ENCODE measurements at places on chromosomes 16 and 17.
A peak's percentile ranks its signal among the peaks of the same experiment; 100 is the strongest.

DNA sequence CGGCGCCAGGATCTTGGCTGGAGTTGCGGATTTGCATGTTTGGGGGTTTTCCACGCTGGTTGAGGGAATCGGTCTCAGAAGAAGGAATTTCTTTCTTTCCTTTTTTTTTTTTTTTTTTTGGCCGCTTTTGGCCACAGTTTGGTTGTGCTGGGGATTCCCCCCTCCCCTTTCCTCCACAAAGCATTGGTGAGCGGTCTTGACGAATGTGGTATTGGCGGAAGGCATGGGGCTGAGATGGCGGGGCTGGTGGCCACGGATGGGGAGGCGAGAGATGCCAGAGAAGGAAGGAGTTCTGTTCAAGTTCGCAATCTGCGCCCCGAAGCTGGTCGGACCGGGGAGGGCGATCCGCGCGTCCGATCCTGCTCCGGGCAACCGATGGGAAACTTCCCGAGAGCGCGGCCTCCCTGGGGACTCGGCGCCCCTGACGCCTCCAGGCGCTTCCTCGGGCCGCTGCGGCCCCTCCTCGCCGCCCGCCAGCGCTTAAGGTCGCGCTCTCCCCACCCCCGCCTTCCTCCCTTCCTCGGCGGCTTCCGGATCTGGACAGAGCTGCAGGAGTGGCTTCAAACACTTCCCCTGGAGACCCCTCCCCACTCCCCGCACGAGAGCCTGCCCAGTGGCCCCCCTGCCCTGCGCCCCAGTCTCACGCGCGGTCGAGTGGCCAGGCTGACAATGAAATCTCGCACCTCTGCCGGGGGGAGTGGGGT, 43.2 kb downstream of the RAI1 start:
- DNase-seq: no peak

- peak; percentile 12 for DNase-seq
Measured at GRCh38 chr16:2829501-2830354, at the start of gene ZG16B. ZG16B (plus strand) TSS chr16:2830303; CDS start chr16:2830442, 139 bp downstream.

DNA sequence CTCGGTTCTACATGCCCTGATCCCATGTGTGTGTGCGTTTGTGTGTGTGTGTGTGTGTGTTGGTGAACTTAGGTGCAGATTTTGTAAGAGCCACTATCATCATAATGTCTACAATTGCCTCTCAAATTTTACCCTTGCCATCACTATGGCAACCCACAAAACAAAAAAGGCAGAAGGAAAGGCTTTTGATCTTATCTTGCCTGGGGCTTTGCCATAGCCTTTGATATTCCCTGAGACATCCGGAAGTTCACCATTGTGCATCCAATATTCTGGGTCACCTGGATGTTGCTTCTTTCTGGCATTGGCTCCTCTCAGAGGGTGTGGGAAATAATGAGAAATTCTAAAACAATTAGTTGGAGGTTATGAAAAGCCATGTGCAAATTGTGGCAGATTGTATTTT, 114.7 kb downstream of the HAPSTR1 start:
- DNase-seq: no peak

DNA sequence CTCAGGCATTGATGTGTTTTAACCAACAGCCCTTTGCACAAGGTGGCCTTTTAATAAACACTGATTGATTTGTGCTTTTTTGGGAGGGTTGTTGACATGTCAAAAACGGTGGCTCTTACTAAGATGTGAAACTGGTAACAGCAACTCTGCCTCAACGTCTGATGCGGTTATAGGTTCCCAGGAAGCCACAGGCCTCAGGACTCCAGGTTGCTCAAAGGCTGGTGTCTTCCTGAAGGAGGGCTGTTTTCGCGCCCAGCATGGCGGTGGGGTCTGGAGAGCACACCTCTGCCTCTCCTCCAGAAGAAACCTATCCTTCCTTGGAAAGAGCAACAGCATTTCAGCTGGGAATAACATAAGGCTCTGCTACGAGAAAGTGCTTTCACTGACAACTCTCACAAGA, 187.5 kb downstream of the IRF8 start:
- no peak for DNase-seq

- DNase-seq: no peak
Measured at GRCh38 chr16:55351936-55352335, 27.9 kb downstream of the IRX6 start.

GRCh38 chr17:66304304-66305174, 2.1 kb downstream of the PRKCA start:
- peak; percentile 16 for DNase-seq

- DNase-seq: no peak
Measured at GRCh38 chr16:81394966-81395655, 49.5 kb upstream of the CMIP start.

GRCh38 chr17:61783556-61784304, 79.6 kb downstream of the BRIP1 start:
- DNase-seq: no peak

GRCh38 chr17:77116371-77116860, 24.4 kb upstream of the SEC14L1 start:
- DNase-seq: no peak

GRCh38 chr16:81996664-81997509, 14.4 kb downstream of the SDR42E1 start:
- DNase-seq: peak; percentile 10

GRCh38 chr17:69468207-69468606, 53.7 kb downstream of the MAP2K6 start:
- no peak for DNase-seq

DNA sequence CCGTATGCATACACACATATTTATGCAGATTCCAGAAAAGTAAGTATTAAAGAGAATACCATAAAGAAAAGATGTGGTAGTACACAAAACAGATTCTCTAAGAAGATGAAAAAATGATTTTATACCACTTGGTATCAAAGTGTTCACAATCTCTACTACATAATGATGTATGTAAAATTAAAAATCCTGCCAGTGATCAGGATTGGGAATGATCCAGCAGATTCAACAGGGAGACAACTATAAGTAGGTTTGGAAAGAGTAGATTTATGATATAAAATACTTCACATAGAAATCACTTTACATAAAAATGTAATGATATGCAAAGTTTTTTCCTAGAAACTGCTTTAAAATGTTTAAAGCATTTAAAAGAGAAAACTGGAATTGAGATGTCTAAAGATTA, 447.0 kb downstream of the CNTNAP4 start:
- no peak for DNase-seq

GRCh38 chr17:15447928-15448579, 19.4 kb downstream of the CDRT4 start:
- no peak for DNase-seq

DNA sequence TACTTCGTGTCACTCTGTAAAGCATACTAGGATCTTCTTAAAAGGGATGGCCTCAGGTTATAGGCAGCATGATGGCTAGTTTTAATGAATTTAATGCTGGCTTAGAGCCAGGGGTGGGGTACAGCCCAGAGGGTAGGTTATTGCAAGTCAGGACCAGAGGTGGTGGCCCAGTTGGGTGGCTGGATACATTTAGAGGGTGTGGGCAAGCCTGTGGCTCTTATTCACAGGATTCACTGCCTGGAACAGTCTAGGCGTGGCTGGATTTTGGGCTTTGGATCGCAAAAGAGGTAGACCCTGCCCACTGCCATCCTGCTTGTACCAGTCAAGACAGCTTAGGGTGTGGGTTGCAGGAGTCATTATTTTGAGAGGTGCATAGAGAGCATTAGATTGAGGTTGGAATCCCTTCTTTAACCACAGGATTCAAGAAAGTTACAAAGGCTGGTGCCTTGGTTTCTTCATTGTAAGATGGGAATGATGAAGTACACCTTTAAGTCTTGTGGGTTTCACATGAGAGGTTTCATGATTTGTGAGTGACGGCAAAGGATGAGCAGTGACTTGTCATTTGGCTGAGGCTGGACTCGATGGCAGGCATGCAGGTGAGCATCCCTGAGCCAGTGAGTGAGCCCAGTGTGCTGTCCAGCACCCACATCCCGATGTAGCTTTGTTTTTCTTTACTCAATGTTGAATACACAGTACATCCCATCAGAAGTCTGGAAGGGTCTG, 85.2 kb downstream of the KSR1 start:
- no peak for DNase-seq

- DNase-seq: peak; percentile 78
Measured at GRCh38 chr16:1413684-1414531, 596 bp downstream of the UNKL start.

DNA sequence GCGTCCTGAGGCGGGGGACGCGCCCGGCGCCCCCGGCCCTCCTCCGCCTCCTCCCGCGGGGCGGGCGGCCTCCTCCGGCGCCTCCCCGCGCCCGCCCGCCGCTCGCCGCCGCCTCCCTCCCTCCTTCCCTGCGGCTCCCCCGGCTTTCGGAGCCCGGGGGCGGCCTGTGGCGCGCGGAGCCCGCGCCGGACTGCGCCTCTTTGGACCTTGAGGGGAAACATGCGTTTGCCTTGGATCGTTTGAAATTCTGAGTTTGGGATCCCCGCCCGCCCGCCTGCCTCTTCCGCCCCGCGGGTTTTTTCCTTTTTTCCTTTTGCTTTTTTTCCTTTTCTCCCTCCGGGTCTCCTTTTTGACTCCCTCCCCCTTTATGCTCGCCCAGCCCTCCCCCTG, 390 bp downstream of the ZNRF1 start:
- DNase-seq: no peak

- no peak for DNase-seq
Measured at GRCh38 chr16:47524007-47524405, 62.9 kb downstream of the PHKB start.

DNA sequence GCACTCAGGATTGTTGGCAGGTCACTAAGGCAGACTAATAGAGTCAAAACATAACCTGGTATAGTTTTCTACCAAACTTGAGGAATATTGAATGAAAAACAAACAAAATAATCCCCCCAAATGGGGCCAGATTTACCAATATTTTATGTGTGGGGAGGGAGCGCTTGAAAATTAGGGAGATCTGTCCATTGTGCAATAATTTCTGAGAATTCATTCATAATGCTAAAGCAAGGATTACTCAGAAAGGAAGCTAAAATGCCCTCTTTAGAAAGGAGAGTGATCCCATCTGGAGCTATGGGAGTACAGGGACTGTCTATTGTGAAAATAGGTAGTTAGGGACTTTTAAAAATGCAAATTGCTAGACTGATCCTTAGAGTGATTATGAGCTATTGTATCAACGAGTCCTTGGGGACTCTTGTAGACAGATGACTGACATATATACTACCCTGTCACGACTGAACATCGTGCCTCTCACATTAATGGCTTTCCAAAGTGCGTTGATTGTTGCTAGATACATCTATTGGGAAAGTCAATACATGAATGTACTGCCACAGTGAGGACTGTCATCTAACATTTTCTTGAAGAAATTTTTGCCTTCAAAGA, 193.6 kb downstream of the AATF start:
- no peak for DNase-seq

DNA sequence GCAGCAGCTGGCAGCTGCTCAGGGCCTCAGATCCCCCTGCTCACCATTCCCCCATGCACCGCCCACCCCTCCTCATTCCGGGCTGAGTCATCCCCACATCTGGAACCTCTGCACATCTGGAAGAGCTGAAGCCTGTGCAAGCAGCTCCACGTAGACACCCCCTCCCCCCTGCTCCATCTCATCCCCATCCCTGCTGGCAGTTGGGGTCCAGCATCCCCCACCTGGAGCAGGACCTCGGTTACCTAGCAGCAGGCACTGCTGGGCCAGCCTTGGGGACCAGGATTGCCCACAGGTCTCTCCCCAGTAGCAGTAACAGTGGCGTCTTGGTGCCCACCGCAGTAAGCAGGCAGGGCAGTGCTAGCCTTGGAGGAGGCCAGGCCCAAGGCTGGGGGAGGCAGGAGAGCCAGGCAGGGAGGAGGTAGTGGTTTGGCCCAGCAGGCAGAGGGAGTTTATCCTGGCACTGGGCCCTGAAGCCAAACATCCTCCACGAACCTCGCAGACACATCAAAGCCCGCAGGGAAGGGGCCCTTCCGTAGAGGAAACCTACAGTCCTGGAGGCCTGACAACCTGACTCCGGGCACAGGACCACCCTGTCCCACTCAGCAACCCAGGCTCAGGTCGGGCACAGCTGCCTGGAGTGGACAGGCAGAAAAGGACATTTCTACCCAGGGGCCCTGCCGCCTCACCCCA, 7.7 kb upstream of the TMEM92 start:
- DNase-seq: no peak

DNA sequence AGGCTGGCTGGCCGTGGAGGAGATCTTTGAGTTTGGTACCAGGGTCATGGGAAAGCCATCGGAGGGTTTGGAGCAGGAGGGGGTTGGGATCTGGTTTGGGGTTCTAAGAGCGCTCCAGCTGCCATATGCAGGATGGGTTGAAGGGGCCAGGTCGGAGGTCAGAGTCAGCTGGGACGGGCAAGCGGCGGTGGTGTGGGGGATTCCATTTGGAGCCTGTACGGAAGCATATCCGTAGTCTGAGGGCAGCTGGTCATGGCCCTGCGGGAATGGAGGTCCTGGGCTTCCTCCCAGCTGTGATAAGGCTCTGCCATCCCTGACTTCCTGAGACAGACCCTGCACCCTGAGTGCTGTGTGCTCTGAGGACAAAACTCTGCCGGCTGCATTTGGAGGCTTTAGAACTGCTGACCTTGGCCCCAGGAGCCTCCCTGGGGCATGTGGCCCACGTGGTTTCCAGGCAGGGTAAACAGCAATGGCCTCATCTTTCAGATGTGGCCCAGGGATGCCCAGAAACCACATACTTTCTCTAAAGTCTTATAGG, 46.5 kb downstream of the ATP2C2 start:
- DNase-seq: no peak

DNA sequence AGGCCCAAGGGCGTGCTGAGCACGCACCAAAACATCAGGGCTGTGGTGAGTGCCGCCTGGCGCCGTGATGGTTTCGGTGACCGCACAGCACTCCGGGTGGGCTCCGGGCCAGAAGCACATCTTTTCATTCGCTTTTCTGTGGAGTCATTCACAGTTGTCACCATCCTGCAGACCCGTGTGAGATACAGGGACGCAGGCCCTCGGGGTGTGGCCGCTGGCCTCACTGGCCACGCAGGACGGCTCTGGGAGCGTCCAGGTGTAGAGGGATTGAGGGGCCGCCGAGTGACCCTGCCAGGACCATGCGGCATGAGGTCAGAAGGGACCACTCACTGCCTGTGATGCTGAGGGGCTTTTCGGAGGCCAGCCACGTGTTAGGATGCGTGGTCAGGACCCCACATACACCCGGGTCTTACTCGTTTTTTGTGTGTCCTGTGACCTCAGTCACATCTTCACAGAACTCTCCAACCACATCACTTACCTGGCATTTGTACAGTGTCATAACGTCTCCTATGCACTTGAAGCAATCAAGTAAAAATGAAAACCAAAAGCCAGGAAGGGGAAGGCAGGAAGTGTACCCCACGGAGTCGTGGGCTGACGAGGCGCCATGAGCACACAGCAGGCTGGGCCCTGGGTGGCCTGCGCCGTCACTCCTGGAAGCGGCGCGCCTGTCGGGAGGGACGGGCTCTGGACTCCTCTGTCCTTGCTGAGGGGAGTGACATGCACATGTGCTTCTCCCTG, 7.8 kb downstream of the ACSF3 start:
- DNase-seq: no peak

GRCh38 chr16:49452578-49452977, 79.0 kb downstream of the C16orf78 start:
- DNase-seq: no peak

GRCh38 chr17:28938552-28938951, 12.8 kb downstream of the PHF12 start:
- no peak for DNase-seq
